ENCODE measurements at places on chromosomes 11 and 22. TPM values are rescaled to one million over a fixed set of nuclear protein-coding genes. Genes with fewer than 3 reads are reported as not detected.

RTN4R gene
- 9.8 TPM for total RNA-seq

OR6A2 gene
- total RNA-seq, result not detected

ARAP1 gene
- total RNA-seq, result 226 TPM

DGCR6L gene
- total RNA-seq, result 35.8 TPM

CAVIN3 gene
- total RNA-seq, result 48.8 TPM

ALKBH3 gene
- 27.7 TPM for total RNA-seq

CATSPER1 gene
- total RNA-seq, result 3.4 TPM

GRAMD1B gene
- 4.8 TPM for total RNA-seq

DLG2 gene
- total RNA-seq, result 9.7 TPM

FAU gene
- total RNA-seq, result 754 TPM

FLRT1 gene
- not detected for total RNA-seq

P2RX6 gene
- 2.2 TPM for total RNA-seq

GRCh38 chr11:27874998-27875830 is 175.0 kb upstream of the BDNF start:
- DNase-seq, result no peak

- DNase-seq, result no peak
Observed at GRCh38 chr11:1504581-1505290, 18.2 kb upstream of the MOB2 start.

DNA sequence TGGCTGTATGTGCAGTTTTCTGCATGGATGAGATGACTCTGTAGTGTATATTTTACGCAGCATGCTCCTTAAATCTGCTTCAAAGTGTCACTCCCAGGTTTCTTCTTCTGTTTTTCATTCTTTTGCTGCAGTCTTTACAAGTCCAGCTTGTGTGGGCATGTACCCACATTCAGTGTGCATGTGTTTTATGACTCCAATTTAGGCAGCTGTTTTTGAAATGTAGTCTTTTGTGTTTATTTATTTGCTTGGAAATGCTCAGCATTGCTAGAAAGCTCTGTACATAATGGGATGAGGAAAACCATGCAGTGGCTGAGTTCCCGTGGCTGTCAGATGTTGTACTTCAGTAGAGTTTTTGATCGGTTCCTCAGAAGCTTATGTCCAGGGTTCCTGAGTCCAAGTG is 138.5 kb downstream of the ARHGAP42 start:
- DNase-seq, result no peak

DNA sequence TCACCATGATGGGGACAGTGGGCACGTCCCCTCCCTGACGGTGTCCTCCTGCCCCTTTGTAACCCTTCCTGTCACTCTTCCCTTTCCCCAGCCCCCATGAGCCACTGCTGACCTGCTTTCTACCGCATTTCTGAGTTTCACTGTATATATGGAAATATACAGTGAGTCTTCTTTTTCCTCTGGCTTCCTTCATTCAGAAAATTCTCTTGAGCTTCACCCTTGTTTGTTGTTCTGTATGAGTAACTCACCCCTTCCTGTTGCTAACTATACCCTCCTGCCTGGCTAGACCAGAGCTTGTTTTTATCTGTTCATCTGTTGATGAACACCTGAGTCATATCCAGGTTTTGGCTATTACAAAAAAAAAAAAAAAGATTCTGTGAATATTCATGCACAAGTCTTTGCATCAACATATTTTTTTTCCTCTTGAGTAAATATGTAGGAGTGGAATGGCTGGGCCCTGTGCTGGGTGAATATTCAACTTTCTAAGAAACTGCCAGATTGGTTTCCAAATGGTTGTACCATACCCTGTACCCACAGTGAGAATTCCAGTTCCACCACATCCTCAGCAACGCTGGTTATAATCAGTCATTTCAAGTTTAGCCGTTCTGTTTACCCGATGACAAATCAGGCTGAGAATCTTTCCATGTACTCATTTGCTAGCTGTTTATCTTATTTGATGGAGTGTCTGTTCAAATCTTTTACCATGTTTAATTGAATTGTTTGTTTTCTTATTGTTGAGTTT is 62.0 kb downstream of the IGF2 start:
- DNase-seq, result no peak

DNA sequence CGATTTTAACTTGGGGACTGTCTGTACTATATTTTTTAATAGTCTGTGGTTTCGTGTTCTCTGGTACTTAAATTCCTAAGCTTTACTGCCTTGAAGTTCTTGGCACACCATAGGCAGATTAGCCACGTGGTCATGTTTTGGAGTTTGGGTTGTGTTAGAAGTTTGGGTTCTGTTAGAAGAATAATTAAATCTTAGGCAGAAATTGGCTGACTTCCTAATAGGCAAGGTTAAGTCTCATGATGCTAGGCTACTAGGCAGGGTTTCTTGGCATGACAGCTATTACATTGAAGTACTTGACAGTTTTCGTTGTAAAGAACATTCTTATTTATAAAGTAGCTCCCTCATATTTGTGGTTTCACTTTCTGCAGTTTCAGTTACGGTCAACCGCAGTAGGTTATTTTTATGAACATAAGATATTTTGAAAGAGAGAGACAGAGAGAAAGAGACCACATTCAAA is 30.0 kb upstream of the MMP7 start:
- no peak for DNase-seq

DNA sequence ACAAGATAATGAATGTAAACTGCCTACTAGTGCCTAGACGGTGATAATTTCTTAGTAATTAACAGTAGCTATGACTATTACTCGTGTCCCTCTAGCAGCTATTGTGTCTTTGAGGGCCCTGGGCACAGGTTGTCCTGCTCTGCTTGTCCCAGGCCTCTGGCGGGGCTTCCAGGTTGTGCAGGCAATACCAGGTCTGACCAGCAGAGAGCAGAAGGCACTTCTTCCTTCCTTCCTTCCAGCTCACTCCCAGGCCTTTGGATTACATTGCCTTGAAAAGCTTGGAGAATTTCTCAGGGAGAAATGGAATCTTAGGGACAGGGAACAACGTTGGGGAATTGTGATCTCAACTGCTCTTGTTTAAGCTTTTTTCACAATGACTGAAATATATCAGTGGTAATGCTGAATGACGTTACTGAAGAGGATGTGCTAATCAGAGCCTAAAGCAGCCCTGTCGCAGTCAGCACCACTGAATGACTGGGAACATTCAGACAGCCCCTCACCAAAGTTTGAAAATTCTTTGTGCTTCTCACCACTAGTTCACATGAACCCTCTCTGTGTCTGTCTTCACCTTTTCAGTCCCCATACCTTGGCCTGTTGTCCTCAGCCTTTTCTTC is 8.4 kb upstream of the CCKBR start:
- DNase-seq, result peak; percentile 80

- no peak for DNase-seq
Observed at GRCh38 chr22:32602154-32602553, 127.5 kb downstream of the FBXO7 start.

GRCh38 chr11:94309757-94310156 is 5.4 kb downstream of the IZUMO1R start:
- DNase-seq, result no peak

DNA sequence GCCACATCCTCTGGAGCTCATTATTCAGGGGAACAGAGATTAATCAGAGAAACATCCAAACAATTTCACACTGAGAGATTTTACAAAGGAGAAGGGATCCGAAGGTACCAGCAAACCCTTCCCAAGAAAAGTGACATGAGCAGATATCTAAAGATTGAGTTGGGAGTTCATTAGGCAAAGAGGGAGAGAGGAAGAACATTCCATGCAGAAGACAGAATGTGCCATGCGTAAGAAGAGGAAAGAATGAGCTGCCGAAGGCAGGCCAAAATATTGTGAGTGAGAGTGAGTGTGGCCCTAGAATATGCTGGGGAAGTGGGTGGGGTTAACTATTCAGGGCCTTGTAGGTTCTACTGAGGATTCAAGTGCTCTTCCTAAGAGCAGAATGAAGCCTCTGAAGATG is 50.0 kb upstream of the LYVE1 start:
- DNase-seq, result no peak

DNA sequence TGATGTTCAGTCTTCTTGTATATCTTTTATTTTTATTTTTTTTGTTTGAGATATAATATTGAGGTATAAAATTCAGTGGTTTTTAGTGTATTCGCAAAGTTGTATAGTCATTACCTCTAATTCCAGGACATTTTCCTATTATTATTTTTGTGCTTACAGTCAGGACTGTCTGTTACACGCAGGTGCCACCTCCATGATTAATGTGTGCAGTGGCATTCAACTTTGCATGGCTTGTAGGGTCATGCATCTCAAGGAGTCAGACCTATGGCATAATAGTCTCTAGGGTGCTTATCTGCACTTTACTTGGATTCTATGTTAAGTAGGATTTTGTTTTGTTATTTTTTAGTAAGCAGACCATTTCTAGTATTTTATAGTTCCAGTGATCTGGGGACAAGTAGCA is 1.0 kb downstream of the CTR9 start:
- no peak for DNase-seq

GRCh38 chr11:128467610-128468041 is 119.7 kb downstream of the ETS1 start:
- DNase-seq, result no peak

DNA sequence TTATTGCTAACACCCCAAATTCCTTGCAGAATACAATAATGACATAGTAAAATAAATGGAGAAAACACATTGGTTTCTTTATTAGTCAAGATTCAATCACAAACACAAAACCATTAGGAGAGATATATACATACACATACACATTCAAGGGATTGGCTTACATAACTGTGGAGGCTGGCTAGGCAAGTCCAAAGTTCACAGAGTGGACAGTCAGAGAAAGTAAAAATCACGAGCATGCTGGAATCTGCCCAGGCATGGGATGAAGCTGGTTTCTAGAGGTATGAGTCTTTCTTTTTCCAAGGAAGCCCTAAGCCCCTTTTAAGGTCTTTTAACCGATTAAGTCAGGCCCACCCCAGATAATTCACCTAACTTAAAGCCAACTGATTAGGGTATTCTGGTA is 13.6 kb upstream of the OR56B1 start:
- no peak for DNase-seq

GRCh38 chr22:43217285-43218030 is 30.5 kb upstream of the TTLL12 start:
- DNase-seq, result no peak

- DNase-seq, result peak; percentile 83
Observed at GRCh38 chr11:67301951-67302516, 1.3 kb upstream of the SSH3 start.

- no peak for DNase-seq
Observed at GRCh38 chr11:111093061-111093460, 152.5 kb upstream of the POU2AF2 start.

- DNase-seq, result no peak
Observed at GRCh38 chr11:30322191-30322590, 713 bp upstream of the ARL14EP start.

GRCh38 chr11:100930185-100930778 is 199.3 kb downstream of the PGR start:
- DNase-seq, result no peak

DNA sequence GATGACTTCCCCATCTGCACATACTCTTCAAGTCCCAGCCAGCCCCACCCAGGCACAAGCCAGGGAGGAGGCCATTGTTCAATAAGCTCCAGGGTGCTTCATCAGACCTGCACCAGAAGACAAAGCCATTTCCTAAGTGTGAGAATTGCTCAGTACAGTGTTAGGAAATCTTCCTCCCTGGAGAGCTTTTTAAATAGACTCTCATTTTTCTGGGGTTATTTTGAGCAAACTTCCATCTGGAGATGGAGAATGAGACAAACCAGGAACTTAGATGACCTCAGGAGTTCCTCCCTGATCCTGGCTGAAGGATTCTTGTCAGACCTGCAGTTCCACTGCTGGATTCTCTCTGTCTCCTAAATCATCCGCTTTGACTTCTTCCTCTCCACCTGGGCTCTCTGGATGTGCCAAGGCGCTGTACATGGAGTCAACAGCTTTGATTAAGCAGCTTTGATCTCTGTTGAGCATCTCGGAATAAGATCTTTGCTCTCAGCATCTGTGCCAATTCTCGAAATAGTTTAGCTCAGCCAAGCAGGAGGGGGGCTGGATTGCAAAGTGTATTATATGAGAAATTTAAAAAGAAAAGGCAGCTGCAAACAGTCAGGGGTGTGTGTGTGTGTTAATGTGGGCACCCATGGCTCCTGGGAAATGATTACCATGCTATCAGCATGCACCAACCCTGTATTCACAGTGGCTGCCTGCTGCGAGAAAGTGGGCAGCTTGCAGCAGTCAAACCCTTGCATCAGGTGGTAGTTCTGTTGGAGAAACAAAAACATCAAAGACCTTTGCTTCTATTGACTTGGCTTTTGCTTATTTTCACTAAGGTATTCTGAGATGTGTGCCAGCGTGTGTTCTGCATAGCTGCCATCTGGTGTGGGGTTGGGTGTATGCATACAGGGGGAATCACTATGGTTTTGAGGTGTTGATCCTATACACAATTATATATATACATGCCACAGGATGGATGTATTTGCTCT is 70.2 kb upstream of the NAV2 start:
- DNase-seq, result no peak

DNA sequence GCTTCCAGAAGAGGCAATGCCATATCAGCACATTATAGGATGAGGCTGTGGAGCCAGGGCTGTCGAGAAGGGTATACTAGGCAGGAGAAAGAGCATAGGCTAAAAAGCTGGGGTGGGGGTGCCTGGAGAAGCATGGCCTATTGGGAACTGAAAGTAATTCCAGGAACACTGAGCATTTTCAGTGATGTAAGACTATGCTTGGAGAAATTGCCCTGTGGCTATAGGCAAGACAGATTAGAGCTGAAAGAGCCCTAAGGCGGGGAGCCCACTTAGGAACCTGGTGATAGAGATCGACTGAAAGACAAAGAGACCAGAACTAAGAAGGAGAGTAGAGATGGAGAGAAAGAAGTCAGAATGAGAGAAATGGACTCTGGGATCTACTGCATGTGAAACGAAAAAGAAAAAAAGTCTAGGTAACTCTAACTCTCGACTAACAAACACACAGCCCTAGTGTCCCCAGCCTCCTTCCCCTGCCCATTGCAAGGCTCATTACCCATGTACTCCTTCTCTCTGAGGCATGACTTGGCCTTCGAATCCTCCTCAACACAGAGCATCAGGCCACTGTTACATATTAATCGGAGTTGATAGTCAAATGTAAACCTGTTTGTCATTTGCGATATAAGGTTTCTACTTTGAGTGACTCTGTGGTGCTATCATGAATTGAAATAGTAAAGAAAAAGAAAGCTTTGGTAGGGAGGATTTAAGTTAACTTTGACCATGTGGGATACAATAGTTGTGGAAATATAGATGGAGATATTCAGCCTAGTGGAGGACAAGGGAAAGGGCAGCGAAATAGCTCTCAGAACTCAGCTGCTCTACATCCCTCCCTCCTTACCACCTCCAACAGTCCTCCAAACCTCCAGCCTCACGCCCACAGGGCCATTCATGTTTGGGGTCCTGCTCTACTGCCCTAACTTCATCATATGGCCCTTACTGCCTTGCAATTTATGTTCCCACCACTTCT is 52.3 kb upstream of the BMAL1 start:
- no peak for DNase-seq

GRCh38 chr11:7494086-7494745 is 8.9 kb downstream of the OLFML1 start:
- no peak for DNase-seq
